Amniotic epithelial cell (primary cell): ENCODE measurements at places on chromosomes 4 and X.

DNA sequence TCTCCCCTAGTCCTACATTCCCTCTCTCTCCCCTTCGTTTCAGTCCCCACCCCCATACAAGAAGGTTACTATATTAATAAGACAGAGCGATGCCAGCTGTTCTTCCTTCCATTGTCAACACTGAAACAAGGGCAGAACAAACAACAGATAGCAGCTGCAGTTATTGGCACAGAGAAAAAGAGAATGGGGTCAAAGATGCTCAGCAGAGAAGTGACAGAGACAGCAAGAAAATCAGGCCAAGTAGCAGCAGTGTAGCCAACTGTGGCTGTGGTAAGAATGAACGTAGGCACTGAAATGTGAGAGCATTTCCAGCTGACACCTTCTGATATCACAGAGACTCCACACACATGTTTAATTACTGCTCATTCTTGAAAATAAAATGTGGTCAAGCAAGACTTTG is 641.8 kb downstream of the FSTL5 start:
- no peak for DNase-seq

DNA sequence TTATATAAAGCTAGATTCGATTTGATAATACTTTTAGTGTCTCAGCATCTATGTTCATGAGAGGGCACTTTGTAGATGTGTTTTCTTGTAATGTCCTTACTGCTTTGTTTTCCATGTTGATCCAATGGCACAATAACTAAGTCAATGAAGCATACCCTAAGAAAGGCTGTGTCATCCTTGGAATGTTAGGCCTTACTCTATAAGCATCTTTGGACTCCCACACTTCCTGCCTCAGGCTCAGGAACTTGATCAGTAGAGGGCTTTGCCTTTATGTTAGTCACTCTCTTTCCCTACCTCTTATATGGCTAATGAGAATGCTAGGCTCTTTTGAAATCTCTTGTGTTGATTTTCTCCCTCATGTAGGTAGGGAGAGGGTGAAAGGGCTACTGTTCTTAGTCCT is 33.2 kb upstream of the EDA2R start:
- DNase-seq = no peak

- DNase-seq = peak; percentile 52
Measured at GRCh38 chr4:76585897-76586360, 150.9 kb downstream of the SHROOM3 start.

- DNase-seq = no peak
Measured at GRCh38 chr4:74083546-74083945, 15.4 kb downstream of the CXCL2 start.

- DNase-seq = peak; percentile 64
Measured at GRCh38 chr4:40395908-40396793, 61.0 kb downstream of the CHRNA9 start.

DNA sequence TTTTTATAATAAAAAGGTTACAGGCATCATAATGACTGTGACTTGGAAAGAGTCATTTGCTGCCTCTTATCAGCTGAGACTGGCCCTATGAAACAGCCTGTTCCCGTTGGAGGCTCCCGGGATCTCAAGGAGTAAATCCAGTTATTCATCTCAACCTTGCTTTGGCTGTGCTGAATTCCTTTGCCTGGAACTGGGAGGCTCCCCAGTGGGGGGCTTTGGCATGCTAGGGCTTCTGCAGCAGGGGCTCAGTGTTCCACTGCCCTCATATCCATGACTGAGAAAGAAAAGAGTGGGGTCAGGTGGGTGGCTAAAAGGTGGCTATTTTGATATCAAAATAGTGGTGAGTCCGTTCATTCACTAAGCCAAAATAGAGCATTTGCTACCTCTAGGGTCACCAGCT is 71.2 kb downstream of the TRPC5 start:
- no peak for DNase-seq

- DNase-seq = peak; percentile 85
Measured at GRCh38 chr4:108360754-108361445, 192.2 kb upstream of the LEF1 start.

DNA sequence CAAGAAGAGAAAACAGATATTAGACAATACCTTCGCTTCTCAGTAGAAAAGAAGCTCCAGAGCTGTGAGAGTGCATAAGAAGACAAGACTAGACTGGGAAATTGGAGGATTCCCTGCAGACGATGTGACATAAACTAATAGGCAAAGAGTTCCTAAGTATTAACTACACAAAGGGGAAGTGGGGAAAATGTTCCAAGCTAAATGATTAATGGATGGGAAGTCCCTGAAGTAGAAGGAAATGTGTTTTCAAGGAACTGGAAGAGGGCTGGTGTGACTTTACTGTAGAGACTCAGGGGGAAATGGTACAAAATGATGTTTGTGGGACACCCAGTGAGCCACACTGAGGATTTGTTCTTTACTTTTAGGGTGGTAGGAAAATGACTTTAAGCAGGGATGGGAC is 69.7 kb upstream of the DCLK2 start:
- no peak for DNase-seq
